CD4-positive, alpha-beta T cell treated with Interleukin-17A for 4 hours (primary cell): ENCODE measurements at places on chromosomes 6 and 20.

- DNase-seq: no peak
Observed at GRCh38 chr6:35850208-35850607, 45.1 kb downstream of the LHFPL5 start.

DNA sequence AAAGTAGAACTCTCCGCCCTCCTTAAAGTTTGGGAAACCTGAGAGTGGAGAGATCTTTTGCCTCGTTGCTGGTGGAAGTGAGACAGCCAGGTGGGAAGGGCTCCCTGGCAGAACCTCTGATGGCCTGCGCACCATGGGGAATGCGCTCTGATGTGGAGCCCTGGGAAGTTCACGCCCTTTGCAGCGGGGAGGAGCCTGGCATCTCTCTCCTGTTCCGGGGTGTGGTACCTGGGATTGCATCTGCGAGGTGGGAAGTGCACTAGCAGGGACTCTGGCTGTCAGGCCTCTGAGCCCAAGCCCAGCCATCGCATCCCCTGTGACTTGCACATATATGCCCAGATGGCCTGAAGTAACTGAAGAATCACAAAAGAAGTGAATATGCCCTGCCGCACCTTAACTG is 159.8 kb downstream of the AKAP7 start:
- no peak for DNase-seq

GRCh38 chr6:29673161-29673560 is 7.8 kb downstream of the ZFP57 start:
- DNase-seq: no peak

GRCh38 chr20:3011752-3012151 is 31.7 kb upstream of the GNRH2 start:
- no peak for DNase-seq

GRCh38 chr6:143594647-143595046 is 83.1 kb upstream of the PHACTR2 start:
- DNase-seq: peak; percentile 26

GRCh38 chr20:37259865-37260264 is 1.7 kb downstream of the GHRH start:
- no peak for DNase-seq

- no peak for DNase-seq
Observed at GRCh38 chr6:120938876-120939472, 395.3 kb downstream of the TBC1D32 start.

- DNase-seq: no peak
Observed at GRCh38 chr20:1827974-1828785, 67.0 kb upstream of the SIRPA start.

DNA sequence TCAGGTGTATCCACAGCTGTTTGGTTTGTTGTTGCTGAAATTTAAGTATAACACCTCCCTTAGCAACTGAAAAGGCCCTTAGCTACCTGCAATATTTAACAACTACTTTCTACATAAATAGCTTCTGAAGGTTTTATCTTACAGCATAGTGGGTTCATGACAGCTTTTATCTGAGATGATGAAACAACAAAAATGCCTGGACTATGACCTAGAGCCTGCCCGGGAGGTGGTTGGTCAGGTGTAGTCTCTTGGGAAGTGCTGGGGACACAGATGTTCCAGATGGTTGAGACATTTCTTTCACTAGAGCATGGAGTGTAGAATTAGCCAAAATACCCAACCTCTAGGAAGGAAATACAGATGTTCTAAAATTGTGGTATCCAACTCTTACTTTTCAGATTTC is 705.4 kb downstream of the MAFB start:
- no peak for DNase-seq
